A673 (cell line): ENCODE measurements at places on chromosomes 1 and 21.
A peak's percentile ranks its signal among the peaks of the same experiment; 100 is the strongest.

- peaks cover 63% of the 10 kb centered on the region for H3K36me3 ChIP-seq
- H3K4me3 ChIP-seq: no peak overlapping the region
- no peaks in the 10 kb centered on the region for H3K27me3 ChIP-seq
- peaks cover 7% of the 10 kb centered on the region for H3K4me1 ChIP-seq
- no peak for DNase-seq
Observed at GRCh38 chr1:183551924-183552323, 38.3 kb downstream of the NCF2 start.

GRCh38 chr21:29613021-29613420 lies 314.3 kb downstream of the BACH1 start:
- H3K36me3 ChIP-seq: no peaks in the 10 kb centered on the region
- no peak overlapping the region for H3K27ac ChIP-seq
- H3K27me3 ChIP-seq: no peaks in the 10 kb centered on the region
- no peak overlapping the region for H3K4me3 ChIP-seq
- H3K4me1 ChIP-seq: no peaks in the 10 kb centered on the region
- DNase-seq: no peak

DNA sequence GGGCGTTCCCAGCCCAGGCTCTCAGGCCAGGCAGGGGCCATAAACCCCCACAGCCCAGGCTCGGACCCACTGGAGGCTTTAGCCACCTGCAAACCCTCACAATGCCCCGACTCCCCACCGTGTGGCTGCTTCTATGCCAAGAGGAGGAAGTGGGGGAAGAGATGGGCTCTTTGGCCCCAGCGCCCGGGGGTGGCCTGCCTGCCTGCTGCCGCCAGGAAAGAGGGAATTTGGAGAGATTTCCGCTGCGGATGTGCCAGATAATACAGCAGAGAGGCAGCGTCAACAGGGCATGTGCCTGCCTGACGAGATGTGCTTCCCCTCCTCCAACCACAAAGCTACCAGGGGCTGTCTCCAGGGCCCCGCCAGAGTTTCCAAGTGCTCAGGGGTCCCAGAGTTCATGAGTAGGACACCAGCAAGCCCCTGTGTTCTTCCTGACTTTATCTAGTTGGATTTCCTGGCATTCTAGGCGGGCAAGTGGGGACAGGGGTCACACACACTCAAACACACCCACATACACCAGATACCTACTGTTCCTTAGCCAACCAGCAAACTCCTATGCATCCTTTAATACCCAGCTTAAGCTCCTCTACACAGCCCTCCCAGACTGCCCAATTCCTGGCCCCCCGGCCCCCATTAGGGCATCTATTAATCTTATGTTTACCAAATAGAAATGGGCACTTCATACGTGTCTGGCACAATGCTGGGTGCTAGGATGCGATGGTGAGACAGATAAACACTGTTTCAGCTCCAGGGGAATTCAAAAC lies 14.1 kb downstream of the EPHA2 start:
- no peaks in the 10 kb centered on the region for H3K27me3 ChIP-seq
- peaks cover 63% of the 10 kb centered on the region for H3K4me1 ChIP-seq
- DNase-seq: peak; percentile 92
- no peak overlapping the region for H3K4me3 ChIP-seq
- peaks cover 33% of the 10 kb centered on the region for H3K36me3 ChIP-seq

DNA sequence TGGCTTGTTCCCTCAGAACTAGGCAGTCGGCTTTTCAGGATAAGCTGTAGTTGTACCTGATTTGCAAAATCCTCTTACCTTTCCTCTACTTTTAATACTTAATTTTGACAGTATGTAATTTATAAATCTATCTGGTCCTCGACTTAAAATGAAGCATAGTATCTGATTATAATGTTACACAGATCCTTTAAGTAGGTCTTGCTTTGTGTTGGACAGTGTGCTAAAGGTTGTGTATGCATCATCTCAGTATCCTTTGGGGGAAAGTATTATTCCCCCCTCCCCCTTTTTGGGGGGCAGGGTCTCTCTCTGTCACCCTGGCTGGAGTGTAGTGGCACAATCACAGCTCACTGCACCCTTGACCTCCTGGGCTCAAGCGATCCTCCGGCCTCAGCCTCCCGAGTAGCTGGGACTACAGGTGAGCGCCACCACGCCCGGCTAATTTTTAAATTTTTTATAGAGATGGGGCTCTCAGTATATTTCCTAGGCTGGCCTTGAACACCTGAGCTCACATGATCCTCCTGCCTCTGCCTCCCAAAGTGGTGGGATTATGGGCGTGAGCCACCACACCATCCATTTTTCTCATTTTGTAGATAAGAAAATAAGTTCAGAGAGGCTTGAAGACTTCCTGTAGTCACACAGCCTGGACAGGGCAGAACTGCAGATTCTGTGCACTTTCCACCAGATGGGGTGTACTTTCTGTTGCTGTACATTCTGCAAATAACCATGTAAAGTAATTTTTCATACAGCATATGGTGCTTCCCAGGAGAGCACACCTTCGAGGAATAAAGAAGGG lies 791 bp upstream of the STX6 start:
- H3K36me3 ChIP-seq: no peaks in the 10 kb centered on the region
- H3K4me1 ChIP-seq: peaks cover 13% of the 10 kb centered on the region
- H3K4me3 ChIP-seq: peak overlapping the region; percentile 97
- H3K27ac ChIP-seq: no peak overlapping the region
- no peak for DNase-seq

- no peak overlapping the region for H3K27ac ChIP-seq
- H3K36me3 ChIP-seq: no peaks in the 10 kb centered on the region
- H3K4me1 ChIP-seq: peaks cover 3% of the 10 kb centered on the region
- no peaks in the 10 kb centered on the region for H3K27me3 ChIP-seq
- no peak for DNase-seq
Observed at GRCh38 chr1:66752671-66753371, 562 bp downstream of the DYNLT5 start.

- H3K27me3 ChIP-seq: no peaks in the 10 kb centered on the region
- no peak overlapping the region for H3K4me3 ChIP-seq
- no peaks in the 10 kb centered on the region for H3K36me3 ChIP-seq
- no peak for DNase-seq
Observed at GRCh38 chr1:48744032-48744431, 32.7 kb downstream of the BEND5 start.

GRCh38 chr1:226946841-226947240 lies 6.7 kb downstream of the COQ8A start:
- DNase-seq: no peak
- H3K36me3 ChIP-seq: no peaks in the 10 kb centered on the region
- no peak overlapping the region for H3K27ac ChIP-seq
- H3K4me1 ChIP-seq: no peaks in the 10 kb centered on the region
- H3K27me3 ChIP-seq: no peaks in the 10 kb centered on the region

DNA sequence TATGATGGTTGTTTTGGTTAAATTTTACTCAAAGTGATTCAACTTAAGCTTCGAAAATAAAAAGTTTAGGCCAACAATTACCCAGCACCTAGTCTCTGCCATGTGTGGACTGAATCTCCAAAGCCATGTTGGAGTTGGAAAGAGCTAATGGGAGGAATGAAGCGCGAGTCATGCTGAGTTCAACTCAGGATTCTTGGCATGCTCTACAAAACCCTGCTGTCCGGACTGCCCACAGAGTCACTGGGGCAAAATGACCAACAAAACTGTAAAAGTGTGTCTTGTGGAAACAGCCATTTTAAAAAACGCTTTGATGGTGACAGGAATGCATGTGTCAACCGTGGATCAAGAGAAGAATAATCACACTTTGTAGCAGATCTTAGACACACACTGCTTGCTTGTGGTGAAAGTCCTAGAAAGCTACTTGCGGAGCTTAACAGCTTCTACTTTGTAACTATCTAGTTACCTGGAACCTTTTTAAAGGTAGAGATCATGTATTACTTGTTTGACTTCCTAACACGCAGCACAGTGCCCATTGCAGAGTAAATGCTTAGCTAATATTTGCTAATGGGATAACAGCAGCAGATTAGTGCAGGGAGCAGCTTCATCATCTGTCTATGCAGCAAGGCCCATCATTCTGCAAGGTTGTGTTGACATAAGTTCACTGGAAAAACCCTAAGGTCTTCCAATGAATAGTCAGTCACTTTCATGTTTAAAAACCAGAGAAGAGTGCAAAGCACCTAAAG lies 7.0 kb upstream of the GBP6 start:
- H3K27ac ChIP-seq: no peak overlapping the region
- H3K36me3 ChIP-seq: no peaks in the 10 kb centered on the region
- DNase-seq: no peak
- H3K4me3 ChIP-seq: no peak overlapping the region

DNA sequence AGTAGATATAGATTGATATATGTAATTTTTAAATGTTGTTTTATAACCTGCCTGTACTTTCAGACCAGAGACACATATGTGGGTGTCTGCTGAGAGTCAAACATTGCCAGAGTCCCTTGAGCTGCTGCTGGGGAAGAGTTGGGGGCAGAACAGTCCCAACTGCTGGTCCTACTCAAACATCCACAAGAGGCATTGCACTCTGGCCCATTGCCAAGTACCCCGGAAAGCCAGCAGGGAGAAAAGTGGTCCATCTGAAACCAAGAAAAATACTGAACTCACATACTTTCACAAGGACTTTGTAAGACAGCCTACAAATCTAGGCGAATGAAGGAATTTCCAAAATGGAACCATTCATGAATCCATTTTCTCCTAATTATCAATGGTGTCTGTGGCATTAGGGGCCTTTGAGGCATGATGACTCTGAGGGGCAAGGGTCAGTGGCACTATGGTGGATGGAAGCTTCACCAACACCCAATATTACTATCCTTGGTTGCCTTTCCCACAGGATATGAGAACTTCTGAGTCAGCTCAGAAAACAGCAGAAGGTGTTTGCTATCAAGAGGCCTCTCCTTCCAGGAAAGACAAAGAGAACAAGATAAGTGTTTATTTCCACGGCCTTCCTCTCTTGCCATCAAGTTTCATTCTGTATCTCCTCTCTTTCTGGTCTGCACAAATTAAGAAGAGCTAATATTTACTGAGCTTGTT lies 7.3 kb upstream of the TBX15 start:
- DNase-seq: no peak
- H3K36me3 ChIP-seq: no peaks in the 10 kb centered on the region
- H3K4me3 ChIP-seq: no peak overlapping the region
- no peaks in the 10 kb centered on the region for H3K4me1 ChIP-seq
- H3K27ac ChIP-seq: no peak overlapping the region

DNA sequence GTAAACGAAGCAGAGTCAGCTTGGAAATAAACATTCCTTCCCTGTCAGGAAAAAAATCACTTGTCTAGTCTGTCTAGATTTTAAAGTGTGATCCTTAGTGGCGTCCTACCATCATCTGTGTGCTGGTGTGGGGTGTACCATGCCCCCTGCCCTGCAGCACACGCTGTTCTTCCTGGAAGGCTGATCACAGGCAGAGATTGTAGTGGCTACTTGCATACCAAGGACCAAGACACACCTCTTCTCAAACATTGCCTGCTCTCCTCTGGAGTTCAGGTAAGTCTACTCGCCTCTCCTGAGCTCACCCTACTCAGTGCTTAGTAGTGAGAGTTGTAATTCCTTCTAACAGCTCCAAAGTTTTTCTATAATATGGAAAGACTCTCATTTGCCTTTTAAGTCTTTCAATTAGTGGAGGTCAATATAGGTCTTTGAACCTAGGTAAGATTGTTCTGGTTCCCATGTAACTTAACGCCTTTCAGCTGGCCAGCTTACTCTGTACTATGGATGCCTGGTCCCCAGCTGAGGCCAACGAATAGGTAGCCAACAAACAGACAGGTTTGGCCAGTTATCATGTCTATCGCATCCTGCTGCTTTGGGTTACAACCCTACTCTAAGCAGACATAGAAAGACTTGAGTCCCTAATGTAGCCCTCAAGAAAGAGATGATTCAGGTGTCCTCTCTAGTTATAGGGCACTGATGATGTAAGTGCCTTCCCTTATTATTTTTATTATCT lies 55.4 kb downstream of the XCL1 start:
- no peaks in the 10 kb centered on the region for H3K36me3 ChIP-seq
- DNase-seq: no peak
- H3K27me3 ChIP-seq: no peaks in the 10 kb centered on the region
- no peak overlapping the region for H3K4me3 ChIP-seq

GRCh38 chr21:29896884-29897283 lies 42.9 kb downstream of the GRIK1 start:
- DNase-seq: no peak
- no peaks in the 10 kb centered on the region for H3K4me1 ChIP-seq
- H3K36me3 ChIP-seq: no peaks in the 10 kb centered on the region
- H3K4me3 ChIP-seq: no peak overlapping the region

- H3K4me1 ChIP-seq: no peaks in the 10 kb centered on the region
- no peak for DNase-seq
- H3K36me3 ChIP-seq: no peaks in the 10 kb centered on the region
- no peaks in the 10 kb centered on the region for H3K27me3 ChIP-seq
Observed at GRCh38 chr1:206083750-206084149, 30.8 kb downstream of the RHEX start.

- no peak overlapping the region for H3K27ac ChIP-seq
- H3K36me3 ChIP-seq: no peaks in the 10 kb centered on the region
- H3K27me3 ChIP-seq: no peaks in the 10 kb centered on the region
- no peak overlapping the region for H3K4me3 ChIP-seq
Observed at GRCh38 chr1:116448785-116449385, 75.8 kb downstream of the ATP1A1 start.

DNA sequence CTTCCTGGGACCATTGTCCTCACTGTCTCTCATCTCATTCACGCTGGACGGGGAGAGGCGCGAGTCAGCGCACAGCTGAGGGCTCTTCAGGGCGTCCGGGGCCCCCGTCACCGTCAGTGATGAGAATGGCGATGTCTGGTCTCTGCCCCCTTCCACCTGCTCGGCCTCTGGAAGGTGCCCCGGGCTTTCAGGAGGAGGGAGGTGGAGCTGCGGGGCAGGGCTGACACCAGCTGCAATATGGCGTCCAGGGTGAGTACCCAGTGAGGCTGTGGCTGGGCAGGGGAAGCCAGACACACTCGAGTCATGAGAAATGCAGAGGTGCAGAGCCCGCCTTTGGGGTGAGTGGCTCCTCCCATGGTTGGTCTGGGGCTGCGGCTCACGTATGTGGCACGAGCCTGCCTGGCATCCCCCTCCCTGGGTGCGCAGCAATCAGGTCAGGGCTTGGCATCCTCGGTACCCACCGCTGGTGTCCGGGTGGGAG lies 15.1 kb downstream of the MORN1 start:
- no peaks in the 10 kb centered on the region for H3K36me3 ChIP-seq
- H3K4me1 ChIP-seq: no peaks in the 10 kb centered on the region
- H3K27me3 ChIP-seq: no peaks in the 10 kb centered on the region
- no peak for DNase-seq
- no peak overlapping the region for H3K27ac ChIP-seq
- H3K4me3 ChIP-seq: no peak overlapping the region

DNA sequence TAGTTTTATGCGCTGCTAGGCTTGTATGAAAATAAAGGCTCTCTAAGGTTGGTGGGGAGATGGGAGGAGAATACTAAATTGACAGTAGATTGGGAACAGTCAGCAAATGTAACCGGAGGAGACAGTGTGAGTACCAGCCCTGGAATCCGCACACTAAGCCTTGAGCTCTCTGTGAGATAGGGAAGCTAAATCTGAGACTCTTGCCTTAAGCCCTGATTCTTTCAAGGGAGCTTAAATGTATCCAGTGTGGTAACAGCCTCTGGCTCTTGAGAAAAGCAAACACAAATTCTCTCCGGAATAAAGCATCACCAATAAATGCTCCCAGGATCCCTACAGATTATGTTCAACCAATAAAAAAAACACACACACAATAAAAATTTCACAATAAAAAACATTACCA lies 33.0 kb upstream of the PDPN start:
- no peaks in the 10 kb centered on the region for H3K27me3 ChIP-seq
- H3K36me3 ChIP-seq: no peaks in the 10 kb centered on the region
- H3K27ac ChIP-seq: no peak overlapping the region

- H3K4me3 ChIP-seq: no peak overlapping the region
Observed at GRCh38 chr1:4408380-4408779, 246.0 kb upstream of the AJAP1 start.
